ENCODE measurements at places on chromosomes 7 and 10.

- peak; percentile 73 for DNase-seq
Observed at GRCh38 chr10:103193107-103193819, at the start of gene NT5C2. TSS of gene NT5C2 (minus strand) at chr10:103193272. CDS start at chr10:103174958, 18,314 bp downstream.

DNA sequence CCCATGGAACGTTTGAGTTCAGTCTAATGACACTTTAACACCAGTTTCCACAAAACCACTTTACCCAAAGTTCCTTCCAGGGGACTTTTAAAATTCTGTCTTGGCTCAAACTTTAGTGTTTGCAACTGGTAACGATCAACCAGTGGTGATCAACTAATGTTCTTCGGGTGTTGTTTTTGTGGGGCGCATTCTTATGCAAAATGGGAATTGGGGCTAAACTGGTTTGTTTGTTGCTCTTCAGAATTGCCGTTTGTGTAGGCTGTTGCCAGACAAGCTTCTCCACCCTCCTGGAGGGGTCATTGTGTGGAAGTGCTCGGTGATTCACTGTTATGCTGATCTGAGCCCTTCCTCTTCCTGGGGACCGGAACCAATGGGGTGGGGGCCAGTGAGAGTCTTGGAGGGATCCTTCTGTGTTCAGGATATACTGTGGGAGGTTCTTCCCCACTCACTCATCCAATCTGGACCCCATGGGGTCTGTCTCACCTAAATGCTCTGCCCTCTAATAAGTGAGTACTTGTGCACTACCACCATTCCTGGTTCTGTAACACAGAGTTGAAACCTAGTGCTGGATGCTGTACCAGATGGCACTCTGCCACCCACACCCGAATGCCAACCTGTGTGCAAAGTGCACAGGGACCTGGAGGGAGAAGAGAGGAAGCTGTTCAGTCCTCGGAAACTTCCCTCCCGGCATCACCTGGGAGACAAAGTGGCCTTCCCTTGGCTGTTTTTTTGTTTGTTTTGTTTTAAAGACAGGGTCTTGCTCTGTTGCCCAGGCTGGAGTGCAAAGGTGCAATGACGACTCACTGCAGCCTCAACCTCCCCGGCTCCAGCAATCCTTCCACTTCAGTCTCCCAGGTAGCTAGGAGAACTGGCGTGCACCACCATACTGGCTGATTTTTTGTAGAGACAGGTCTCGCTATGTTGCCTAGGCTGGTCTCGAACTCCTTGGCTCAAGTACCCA is 2.1 kb downstream of the NFE2L3 start:
- peak; percentile 32 for DNase-seq

- no peak for DNase-seq
Observed at GRCh38 chr10:95423164-95424005, 132.6 kb upstream of the PDLIM1 start.

- no peak for DNase-seq
Observed at GRCh38 chr10:77006836-77007511, 630.6 kb downstream of the KCNMA1 start.

- DNase-seq: no peak
Observed at GRCh38 chr7:101757879-101758278, 59.5 kb upstream of the CUX1 start.

- no peak for DNase-seq
Observed at GRCh38 chr7:26912933-26913536, 48.6 kb upstream of the SKAP2 start.

DNA sequence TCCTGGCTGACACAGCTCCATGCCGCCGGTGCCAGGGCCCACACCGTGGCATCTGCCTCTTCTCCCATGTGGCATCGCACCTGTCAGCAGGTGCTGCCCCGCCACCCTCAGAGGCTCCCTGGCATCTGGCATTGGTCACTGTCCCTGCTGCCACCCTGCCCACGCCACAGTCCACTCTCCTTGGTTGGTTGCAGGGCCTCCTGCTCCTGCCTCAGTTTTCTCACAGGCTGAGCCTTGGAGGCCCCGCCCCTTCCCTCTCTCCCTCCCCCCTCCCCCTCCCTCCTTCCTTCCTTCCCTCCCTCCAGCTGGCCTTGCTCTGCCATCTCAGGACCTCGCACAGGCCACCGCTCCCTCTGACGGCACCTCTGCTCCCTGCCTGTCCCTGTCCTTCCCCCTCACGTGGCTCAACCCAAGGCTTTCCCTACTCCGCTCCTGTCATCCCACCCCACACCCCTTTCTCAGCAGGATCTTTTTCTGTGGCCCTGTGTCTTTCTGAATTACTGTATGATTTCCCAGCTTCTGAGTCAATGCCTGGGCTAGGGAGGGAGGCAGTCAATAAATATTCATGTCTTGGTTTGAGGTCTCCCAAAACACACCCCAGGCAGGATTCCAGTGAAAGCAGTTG is 87.4 kb downstream of the INPP5A start:
- no peak for DNase-seq

GRCh38 chr10:3897156-3897555 is 112.1 kb upstream of the KLF6 start:
- no peak for DNase-seq

- DNase-seq: no peak
Observed at GRCh38 chr10:77989081-77989724, 40.1 kb downstream of the POLR3A start.

DNA sequence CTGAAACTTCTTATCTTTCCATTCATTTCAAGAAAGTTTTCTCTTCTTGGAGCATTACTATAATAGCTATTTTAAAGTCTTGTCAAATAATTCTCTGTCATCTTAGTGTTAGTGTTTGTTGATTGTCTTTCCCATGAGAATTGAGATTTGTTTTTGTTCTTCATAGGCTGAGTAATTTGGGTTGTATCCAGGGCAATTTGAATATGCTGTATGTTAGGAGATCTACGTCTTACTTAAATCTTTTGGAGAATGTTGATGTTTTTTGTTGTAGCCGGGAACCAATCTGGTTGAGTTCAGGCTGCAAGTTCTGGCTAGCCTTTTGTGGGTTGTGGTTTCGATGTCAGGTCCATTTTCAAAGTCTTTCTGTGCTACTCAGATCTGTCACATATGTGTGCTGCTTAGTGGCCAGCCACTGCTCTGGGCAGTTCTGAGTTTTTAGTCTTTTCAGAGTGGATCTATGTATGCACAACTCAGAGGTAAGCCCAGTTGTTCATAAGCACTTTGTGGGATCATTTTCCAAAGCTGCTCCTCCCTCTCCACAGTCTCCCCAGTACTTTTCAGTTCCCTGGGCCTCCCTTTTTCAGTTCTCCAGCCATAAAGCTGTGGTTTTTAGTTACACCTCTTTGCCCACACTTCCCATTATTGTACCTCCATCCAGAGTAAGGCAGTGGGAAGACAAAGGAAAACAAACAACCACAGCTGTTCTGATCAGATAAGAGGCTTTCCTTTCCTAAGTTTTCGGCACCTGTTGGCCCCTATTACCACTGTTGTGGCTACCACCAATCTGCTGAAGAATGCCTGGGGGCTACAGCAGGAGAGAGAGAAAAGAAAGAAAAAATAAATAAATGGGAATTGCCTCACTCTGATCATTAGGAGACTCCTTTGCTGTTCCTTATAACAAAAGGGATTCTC is 4.7 kb upstream of the CCNJ start:
- DNase-seq: no peak

- no peak for DNase-seq
Observed at GRCh38 chr7:54189330-54189729, 352.8 kb upstream of the VSTM2A start.

DNA sequence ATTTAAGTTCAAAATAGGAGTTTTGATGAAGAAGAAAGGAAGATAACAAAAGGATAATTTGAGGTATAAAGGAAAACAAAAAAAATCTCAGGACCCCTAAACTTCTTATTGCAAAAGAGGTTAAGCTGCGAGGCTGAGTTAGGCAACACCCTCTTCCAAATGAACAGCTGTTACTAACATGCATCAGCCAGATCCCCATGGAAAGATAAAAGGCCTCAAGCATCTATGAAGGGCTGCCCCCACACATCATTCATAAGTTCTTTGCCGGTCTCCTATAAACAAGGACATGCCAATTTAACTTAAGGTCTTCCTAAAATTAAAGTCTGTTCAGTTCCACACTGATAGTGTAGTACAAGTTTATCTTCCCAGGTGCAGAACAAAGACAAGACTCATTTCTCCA is 75.8 kb upstream of the IMMP2L start:
- DNase-seq: no peak

- no peak for DNase-seq
Observed at GRCh38 chr7:74263399-74264120, 9.4 kb upstream of the RFC2 start.

DNA sequence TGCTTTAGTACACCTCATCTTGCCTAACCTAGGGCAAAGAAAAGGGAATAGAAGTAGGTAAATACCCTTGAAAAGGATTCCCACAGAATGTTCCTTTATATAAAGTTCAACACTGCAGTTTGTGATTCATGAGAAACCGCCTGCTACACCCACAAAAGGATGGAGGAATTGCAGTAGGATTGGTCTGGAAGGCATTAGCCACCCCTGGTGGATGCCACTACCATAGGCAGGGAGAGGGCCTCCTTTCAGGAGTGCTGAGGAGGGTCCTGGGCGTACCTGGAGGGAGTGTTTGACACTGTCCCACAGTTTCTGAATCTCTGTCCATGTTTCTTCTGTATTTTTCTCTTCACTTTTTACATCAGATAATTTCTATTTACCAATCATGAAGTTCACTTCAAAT is 221.8 kb upstream of the TMEM72 start:
- DNase-seq: no peak

GRCh38 chr7:7765422-7765821 is 47.0 kb upstream of the RPA3 start:
- no peak for DNase-seq

GRCh38 chr10:121084016-121084674 is 233.0 kb downstream of the WDR11 start:
- no peak for DNase-seq
